ENCODE measurements at places on chromosomes 12 and 14. TPM values are rescaled to one million over a fixed set of nuclear protein-coding genes. Genes with fewer than 3 reads are reported as not detected.

GRCh38 chr12:58728397-58728796 is 191.9 kb downstream of the LRIG3 start:
- DNase-seq = no peak

- no peak for DNase-seq
Observed at GRCh38 chr12:93514853-93515252, 47.5 kb downstream of the MRPL42 start.

Gene KSR2
- total RNA-seq = 2.4 TPM

DNA sequence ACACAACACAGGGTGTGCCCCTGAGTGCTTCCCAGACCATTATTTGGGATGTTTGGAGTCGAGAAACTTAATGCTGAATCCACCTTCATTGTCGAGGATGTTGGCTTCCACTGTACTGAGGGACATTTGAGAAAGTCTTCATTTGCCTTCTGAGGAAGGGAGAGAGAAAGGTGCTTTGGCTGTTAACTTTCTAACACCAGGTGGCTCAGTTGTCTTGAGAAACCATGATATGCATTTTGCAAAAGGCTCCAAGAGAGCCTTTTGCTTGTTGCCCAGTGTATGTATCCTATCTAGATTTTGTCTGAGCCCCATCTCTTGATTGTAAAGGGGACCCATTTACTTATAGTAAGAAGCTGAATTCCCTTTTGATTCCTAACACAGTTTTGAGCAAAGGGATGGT is 28.6 kb upstream of the NRXN3 start:
- no peak for DNase-seq

DNA sequence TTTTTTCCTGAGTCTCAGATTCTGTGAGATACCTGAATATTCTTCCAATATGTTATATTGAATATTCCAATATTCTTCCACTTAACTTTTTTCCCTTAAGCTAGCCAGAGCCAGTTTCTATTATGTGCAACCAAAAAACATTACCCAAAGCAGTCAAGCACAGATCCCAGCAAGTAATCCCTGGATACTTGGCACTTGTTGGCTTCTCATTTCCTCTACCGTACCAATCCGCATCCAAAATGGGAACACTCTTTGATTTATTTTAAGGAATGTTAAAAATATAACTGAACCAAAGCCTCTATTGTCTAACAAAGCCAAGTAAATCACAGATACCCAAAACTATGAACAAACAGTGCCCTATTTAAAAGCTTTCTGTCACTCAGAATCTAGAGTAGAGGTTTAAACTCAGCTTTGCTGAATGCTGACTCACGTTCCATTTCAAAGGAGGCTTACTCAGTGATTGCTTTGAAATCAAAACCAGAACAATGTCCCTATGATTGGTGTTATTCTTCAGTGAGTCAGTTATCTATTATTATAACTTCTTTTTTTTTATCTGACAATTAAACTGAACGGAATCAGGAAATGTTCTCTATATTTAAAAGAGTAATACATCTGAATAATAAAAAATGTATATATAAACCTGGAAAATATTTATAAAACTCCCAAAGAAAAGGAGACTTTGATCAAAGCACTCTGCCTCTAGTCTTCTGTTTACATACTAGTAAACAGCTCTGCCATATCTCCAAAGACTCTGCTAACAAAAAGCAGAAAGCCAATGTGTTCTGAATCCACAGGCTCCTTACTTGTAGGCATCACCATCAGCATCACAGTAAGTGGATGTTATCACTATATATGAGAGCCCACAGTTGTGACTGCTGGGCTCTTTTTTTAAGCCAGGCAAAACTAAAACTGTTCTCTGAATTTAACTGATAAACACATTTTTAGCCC is 360.8 kb downstream of the CCDC91 start:
- no peak for DNase-seq

Gene GSG1
- not detected for total RNA-seq
